ENCODE measurements at places on chromosomes 2 and 18.

DNA sequence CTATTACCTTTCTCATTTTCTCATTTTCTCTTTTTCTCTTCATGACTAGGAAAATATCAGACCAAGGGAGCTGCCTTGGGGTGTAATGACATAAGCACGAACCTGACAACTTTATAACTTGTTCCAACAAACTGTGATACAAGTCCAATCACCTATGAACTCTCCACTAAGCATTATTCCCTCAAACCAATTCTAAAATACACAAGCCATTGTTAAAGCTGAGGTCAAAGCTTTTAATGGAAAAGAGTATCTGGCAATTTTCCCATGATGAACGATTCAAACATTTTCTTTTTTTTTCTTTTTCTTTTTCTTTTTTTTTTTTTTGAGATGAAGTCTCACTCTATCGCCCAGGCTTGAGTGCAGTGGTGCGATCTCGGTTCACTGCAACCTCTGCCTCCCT is 48.4 kb upstream of the NARS1 start:
- H3K27me3 ChIP-seq, result no peaks in the 10 kb centered on the region
- DNase-seq, result no peak
- no peaks in the 10 kb centered on the region for H3K36me3 ChIP-seq
- peaks cover 20% of the 10 kb centered on the region for H3K4me1 ChIP-seq
- no peak overlapping the region for H3K4me3 ChIP-seq
- H3K27ac ChIP-seq, result no peak overlapping the region

DNA sequence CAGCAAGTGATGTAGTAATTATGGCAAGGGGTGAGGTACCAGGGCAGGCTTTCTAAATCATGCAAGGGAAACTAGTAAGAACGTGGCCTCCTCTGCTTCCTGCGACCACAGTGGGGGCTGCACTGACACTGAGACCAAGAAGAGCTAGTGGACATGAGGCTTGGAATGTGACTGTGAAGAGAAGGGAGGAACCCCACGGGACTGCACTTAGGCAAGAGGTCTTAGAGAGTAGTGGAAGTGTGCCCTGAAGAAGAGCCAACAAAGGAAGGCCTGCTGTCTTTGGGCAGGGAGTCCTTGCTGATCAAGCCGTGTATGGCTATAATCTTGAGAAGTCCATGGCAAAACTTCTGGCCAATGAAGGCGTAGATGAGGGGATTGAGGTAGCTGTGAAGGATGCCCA is 8.9 kb upstream of the RUFY4 start:
- DNase-seq, result no peak
- H3K4me1 ChIP-seq, result no peaks in the 10 kb centered on the region

GRCh38 chr2:69143748-69144360 is 130.9 kb downstream of the ANTXR1 start:
- no peaks in the 10 kb centered on the region for H3K36me3 ChIP-seq
- DNase-seq, result no peak
- H3K4me3 ChIP-seq, result no peak overlapping the region
- no peak overlapping the region for H3K27ac ChIP-seq
- H3K27me3 ChIP-seq, result no peaks in the 10 kb centered on the region
- no peaks in the 10 kb centered on the region for H3K4me1 ChIP-seq

GRCh38 chr2:42925742-42926433 is 133.5 kb upstream of the HAAO start:
- no peaks in the 10 kb centered on the region for H3K36me3 ChIP-seq
- no peak overlapping the region for H3K4me3 ChIP-seq

DNA sequence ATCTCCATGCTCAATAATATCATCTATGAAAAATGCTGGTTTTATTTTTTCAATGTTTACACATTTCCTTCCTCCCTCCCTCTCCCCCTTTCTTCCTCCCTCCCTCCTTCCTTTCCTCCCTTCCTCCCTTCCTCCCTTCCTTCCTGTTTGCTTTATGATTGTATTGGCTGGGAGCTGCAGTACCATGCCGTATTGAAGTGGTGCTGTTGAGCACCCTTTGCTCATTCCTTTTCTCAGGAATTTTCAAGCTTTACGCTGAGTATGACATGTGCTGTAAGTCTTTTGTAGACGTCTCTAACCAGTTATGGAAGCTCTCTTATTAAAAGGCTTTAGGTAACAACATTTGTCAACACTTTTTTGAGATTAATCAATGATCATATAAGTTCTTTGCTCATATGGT is 100.4 kb downstream of the SNTG2 start:
- H3K27ac ChIP-seq, result no peak overlapping the region
- H3K36me3 ChIP-seq, result no peaks in the 10 kb centered on the region
- H3K27me3 ChIP-seq, result no peaks in the 10 kb centered on the region
- no peak for DNase-seq

DNA sequence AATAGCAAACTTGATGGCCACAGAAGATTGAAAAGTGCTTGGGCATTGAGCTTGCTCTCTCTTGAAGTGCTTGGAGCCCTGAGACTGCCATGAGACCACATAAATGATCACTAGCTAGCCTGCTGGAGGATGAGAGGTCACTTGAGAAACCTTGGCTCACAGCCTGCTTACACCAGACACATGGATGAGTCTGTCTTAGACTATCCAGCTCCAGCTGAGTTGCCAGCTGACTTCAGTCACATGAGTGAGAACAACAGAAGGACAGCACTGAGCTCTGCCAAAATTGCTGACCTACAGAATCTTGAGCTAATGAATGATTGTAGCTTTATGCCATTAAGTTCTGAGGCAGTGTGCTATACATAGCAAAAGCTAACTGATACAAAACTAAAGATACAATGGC is 18.1 kb downstream of the NABP1 start:
- H3K36me3 ChIP-seq, result no peaks in the 10 kb centered on the region
- peak; percentile 85 for DNase-seq
- H3K27ac ChIP-seq, result no peak overlapping the region
- no peaks in the 10 kb centered on the region for H3K27me3 ChIP-seq

GRCh38 chr2:134906726-134907125 is 11.9 kb upstream of the CCNT2 start:
- H3K36me3 ChIP-seq, result no peaks in the 10 kb centered on the region
- H3K27ac ChIP-seq, result no peak overlapping the region
- no peak overlapping the region for H3K4me3 ChIP-seq
- no peak for DNase-seq
- no peaks in the 10 kb centered on the region for H3K4me1 ChIP-seq
- no peaks in the 10 kb centered on the region for H3K27me3 ChIP-seq

DNA sequence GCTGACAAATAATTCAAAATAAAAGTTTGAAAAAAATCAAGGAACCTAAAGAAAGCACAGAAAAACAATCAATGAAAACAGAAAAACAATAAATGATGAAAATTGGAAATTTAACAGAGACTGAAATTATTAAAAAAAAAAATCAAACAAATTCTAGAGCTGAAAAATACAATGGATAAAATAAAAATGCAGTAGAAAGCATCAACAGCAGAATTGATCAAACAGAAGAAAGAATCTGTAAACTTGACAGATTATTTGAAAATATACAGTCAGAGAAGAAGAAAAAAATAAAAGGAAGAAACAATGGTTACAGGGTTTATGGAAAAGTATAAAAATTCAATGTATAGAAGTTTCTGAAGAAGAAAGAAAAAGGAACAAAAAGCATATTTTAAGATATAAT is 16.2 kb downstream of the SERPINB4 start:
- no peak overlapping the region for H3K4me3 ChIP-seq
- no peak overlapping the region for H3K27ac ChIP-seq
- no peaks in the 10 kb centered on the region for H3K4me1 ChIP-seq

DNA sequence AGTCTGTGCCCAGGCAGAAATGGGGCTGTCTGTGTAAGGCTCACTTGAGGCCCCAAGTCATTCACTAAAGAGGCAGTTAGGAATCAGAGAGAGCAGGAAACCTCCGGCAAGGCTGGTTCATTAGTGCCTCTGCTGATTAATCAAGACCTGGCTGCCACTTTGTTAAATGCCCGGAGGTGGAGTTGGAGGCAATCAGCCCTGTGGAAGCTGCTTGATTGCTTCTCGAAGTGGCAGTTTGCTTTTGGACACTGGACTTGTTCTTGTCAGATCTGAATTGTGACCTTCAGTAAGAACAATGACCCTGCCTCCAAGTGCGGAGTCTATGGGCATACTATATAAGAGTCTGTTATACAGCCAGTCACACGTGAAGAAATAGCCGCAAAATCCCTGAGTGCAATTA is 183.9 kb upstream of the LINC00305 start:
- no peak for DNase-seq
- H3K4me1 ChIP-seq, result no peaks in the 10 kb centered on the region
- no peaks in the 10 kb centered on the region for H3K27me3 ChIP-seq
- no peak overlapping the region for H3K4me3 ChIP-seq
- H3K27ac ChIP-seq, result no peak overlapping the region

DNA sequence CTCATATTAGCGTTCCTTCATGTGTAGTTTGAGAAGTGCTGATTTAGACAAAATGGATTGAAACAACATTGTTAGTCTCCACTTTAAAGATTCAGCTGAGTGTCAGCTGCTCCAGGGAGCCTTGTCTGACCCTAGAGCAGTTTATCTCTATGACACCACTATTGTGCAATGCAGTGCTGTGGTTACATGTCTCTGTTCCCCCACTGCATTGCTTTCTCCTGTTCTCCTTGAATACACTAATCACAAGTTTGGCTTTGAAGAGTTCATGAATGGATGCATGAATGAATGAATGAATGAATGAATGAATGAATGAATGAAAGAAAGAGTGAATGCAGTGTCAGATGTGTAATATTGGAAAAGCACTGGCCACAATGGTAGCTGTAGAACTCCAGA is 38.3 kb downstream of the GCG start:
- peaks cover 22% of the 10 kb centered on the region for H3K4me1 ChIP-seq
- DNase-seq, result peak; percentile 76
- H3K4me3 ChIP-seq, result no peak overlapping the region
- no peaks in the 10 kb centered on the region for H3K36me3 ChIP-seq
- no peaks in the 10 kb centered on the region for H3K27me3 ChIP-seq
- no peak overlapping the region for H3K27ac ChIP-seq

DNA sequence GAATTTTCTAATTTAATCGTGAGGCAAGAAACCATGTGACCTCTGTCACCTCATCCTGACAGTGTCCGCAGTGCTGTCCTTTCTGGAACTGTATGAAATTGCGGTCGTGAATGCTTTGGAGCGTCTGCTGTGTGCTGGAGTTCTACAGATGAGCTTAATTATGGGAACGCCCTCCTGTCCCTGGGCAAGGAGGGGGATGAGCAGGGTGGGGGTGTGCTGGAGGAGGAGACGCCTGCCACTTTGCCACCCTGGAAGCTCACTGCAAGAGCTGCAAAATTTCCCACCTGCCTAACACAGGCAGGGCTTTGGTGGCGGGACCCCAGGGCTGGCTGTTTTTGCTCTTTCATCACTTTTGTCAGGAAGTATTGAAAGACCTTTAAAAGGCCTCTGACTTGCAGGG is 6.5 kb downstream of the LPIN1 start:
- peak overlapping the region; percentile 64 for H3K27ac ChIP-seq
- H3K27me3 ChIP-seq, result no peaks in the 10 kb centered on the region
- DNase-seq, result no peak
- peaks cover 29% of the 10 kb centered on the region for H3K4me1 ChIP-seq
- H3K4me3 ChIP-seq, result no peak overlapping the region
- no peaks in the 10 kb centered on the region for H3K36me3 ChIP-seq

GRCh38 chr18:68172842-68173549 is 541.9 kb downstream of the TMX3 start:
- H3K27me3 ChIP-seq, result no peaks in the 10 kb centered on the region
- H3K4me3 ChIP-seq, result no peak overlapping the region
- H3K27ac ChIP-seq, result no peak overlapping the region
- no peaks in the 10 kb centered on the region for H3K4me1 ChIP-seq
- DNase-seq, result no peak
- no peaks in the 10 kb centered on the region for H3K36me3 ChIP-seq

- DNase-seq, result no peak
- H3K4me3 ChIP-seq, result no peak overlapping the region
- H3K36me3 ChIP-seq, result no peaks in the 10 kb centered on the region
- H3K27ac ChIP-seq, result no peak overlapping the region
Observed at GRCh38 chr2:139098961-139099360, 318.8 kb upstream of the NXPH2 start.

GRCh38 chr2:11144738-11145079 is 10.6 kb upstream of the SLC66A3 start:
- no peak overlapping the region for H3K4me3 ChIP-seq
- H3K4me1 ChIP-seq, result no peaks in the 10 kb centered on the region
- no peak overlapping the region for H3K27ac ChIP-seq
- H3K36me3 ChIP-seq, result no peaks in the 10 kb centered on the region
- H3K27me3 ChIP-seq, result no peaks in the 10 kb centered on the region
- no peak for DNase-seq

- H3K4me1 ChIP-seq, result no peaks in the 10 kb centered on the region
- no peak for DNase-seq
- H3K27me3 ChIP-seq, result no peaks in the 10 kb centered on the region
- H3K36me3 ChIP-seq, result no peaks in the 10 kb centered on the region
- no peak overlapping the region for H3K4me3 ChIP-seq
Observed at GRCh38 chr18:67995769-67996168, 479.2 kb upstream of the DSEL start.

DNA sequence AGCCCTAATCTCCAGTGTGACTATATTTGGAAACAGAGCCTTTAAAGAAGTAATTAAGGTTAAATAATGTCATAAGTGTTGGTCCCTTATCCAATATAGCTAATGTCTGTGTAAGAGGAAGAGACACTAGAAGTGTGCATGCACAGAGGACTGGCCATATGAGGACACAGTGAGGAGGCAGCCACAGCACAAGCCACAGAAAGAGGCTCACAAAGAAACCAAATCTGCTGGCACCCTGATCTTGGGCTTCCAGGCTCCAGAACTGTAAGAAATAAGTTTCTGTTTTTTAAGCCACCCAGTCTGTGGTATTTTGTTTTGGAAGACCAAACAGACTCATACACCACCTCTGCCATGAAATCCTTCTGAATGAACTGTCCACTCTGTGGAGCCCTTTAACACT is 186.4 kb upstream of the SLC39A10 start:
- H3K36me3 ChIP-seq, result no peaks in the 10 kb centered on the region
- no peak overlapping the region for H3K4me3 ChIP-seq
- no peak for DNase-seq
- H3K27ac ChIP-seq, result no peak overlapping the region
- no peaks in the 10 kb centered on the region for H3K27me3 ChIP-seq

GRCh38 chr2:8149007-8149405 is 532.9 kb upstream of the ID2 start:
- no peaks in the 10 kb centered on the region for H3K4me1 ChIP-seq
- H3K27ac ChIP-seq, result no peak overlapping the region
- no peak for DNase-seq

Data from adrenal gland (tissue), 19 donors.